Renal pelvis (tissue), 12 donors: ENCODE measurements at places on chromosomes 1 and 21.
A peak's percentile ranks its signal among the peaks of the same experiment; 100 is the strongest.

DNA sequence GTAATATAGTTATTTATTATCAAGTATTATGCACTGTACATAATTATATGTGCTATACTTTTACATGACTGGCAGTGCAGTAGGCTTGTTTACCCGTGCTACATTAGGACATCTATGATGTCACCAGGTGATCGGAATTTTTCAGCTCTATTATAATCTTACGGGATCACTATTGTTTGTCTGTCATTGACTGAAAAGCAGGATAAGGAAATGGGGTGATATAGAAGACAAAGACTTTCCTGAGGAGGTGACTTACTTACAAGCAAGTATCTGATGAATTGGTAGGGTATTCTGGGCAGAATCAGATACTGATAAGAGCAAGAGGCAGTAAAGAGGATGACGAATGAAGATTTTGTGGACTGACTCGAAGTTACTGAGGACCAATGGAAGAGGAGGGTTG lies 65.3 kb upstream of the CNN3 start:
- DNase-seq = no peak

- DNase-seq = peak; percentile 53
These were observed 154.3 kb upstream of the ZNF648 start for GRCh38 chr1:182215764-182216163.

DNA sequence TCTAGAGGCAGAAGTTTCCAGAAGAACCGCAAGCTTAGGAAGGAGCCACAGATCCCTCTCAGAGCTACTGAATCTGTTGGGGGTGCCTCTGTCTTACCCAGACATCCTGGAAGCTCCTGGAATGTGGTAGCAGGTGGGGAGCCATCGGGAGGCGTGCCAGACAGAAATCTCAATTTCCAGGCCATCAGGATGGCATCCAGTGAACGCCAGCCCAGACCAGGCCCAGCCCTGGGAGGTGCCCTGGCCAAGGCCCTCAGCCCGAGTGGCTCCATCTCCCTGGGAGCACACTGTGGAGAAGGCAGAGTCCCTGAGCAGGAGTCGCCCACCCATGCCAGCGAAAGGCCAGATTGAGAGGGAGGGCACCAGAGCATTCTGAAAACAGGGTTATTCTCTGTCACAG lies 2.5 kb downstream of the ABCA4 start:
- DNase-seq = no peak

- no peak for DNase-seq
These were observed 90.6 kb downstream of the GLUL start for GRCh38 chr1:182301026-182301436.

DNA sequence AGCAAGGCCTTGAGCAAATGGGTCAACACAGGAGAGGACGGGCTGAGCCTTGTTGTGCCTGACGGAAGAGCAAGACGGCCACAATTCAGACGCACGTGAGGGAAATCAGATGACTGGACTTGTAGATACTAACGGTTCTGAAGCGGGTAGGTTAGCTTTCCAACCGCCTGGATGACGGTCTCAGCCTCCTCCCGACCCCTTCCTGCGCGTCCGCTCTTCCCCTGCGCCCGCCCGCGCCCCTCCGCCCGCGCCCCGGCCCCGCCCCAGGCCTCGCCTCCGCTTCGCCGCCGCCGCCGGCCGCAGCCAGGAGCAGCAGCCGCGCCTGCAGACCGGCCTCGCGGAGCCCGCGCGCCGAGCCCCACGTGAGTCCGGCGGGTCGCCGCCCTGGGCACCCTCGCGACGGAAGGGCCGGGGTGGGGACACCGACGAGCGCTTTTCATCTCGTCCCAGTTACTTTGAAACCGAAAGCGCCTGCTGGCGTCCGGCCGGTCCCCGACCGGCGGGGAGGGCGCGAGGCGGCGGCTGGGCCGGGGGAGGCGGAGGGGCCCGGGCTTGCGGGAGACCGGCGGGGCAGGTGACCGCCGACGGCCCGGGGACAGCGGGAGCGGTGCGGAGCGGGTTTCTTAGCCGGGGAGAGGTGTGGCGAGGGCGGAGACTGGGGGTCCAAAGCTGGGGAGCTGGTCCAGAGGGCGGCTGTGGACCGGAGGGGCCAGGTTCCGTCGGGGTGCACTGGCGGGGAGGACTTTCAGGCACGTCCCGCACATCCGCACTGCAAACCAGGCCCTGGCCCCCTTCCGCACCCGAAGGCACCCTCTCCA lies at the start of gene TRAF5:
TRAF5 (plus strand) TSS at position 306 of the 818 bp plus-strand sequence. CDS start 26,407 bp downstream, outside the sequence.
- DNase-seq = peak; percentile 47

DNA sequence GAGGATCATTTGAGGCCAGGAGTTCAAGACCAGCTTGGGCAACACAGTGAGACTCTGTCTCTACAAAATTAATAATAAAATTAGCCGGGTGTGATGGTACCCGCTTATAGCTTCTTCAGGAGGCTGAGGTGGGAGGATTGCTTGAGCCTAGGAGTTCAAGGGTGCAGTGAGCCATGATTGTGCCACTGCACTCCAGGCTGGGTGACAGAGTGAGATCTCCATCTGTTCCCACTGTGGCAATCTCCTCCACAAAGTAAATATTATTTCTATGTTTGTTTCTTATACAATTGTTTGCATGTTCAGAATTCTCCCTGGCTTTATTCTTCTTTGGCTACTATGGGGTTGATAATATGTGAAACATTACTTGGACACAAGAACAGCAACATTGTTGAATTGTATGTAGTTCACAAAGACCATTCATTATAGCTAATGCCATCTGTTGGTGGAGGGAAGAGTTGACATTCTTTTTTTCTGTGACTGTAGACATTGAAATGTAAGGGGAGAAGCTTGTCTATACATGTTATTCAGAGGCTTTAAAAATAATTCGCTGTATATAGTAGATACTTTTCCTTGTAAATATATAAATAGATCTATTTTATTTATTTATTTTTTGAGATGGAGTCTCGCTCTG lies 47.8 kb upstream of the SRSF10 start:
- peak; percentile 53 for DNase-seq

DNA sequence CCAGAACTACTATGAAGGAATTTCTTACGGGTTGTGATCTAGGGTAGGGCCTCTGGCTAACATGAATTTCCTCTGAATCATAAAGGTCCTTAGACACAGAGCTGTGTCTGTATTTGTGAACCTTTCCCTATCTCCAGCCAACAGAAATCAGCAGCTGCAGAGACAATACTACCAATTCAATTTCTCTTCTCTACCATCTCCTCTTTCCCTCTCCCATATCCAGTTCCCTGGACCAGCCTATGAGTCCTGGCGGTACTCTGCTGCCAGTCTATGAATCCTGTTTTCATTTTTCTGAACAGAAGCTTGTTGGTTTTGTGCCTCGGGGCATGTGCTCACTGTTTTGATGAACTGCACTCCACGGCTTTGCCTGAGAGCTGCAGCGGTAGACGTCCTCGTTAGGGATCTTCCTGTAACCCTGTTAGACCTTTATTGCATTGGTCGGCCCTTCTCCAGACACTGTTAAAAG lies 458.0 kb upstream of the VAMP3 start:
- no peak for DNase-seq

DNA sequence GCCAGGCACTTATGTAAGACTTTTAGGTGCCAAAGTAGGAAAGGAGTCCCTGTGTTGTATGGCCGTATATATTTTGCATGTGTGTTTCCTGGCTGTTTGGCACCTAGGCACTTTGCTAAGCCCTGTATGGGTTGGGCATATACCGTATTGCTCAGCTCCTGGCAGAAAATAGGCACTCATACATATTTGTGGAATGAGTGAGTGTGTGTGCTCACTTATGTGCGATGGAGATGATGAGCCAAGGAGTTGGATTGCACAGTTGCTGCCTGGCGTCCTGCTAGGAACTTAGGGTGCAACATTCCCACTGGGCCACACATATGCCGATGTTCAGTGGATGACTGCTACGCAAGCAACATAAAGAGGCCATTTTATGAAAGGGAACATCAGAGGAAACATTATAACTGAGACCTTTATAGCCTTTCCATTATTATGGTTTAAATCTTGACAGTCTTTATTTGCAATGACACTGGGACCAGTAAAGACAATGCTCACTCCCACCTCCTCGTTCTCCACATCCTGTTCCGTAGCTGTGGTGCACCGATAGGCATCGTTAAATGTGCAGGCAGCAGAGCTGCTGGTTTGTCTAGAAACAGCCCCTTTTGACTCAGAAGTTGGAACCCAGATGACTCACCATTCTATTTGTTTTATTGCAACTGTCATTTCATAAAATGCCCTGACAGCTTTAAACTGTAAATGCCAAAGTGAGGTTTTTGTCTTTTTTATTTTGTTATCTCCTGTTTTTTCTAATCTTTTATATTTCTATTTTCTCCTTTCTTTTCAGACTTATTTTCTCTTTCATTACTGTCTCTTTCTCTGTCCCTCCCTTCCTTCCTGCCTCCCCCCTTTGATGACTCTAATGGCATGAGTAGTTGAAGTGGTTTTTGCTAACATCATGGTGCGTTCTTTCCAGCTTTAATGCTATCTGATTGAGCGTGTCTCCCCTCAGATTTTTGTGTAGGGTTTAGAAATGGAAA lies 36.1 kb downstream of the PEX14 start:
- no peak for DNase-seq

GRCh38 chr1:25757846-25758185 lies 42.2 kb upstream of the SELENON start:
- DNase-seq = no peak

DNA sequence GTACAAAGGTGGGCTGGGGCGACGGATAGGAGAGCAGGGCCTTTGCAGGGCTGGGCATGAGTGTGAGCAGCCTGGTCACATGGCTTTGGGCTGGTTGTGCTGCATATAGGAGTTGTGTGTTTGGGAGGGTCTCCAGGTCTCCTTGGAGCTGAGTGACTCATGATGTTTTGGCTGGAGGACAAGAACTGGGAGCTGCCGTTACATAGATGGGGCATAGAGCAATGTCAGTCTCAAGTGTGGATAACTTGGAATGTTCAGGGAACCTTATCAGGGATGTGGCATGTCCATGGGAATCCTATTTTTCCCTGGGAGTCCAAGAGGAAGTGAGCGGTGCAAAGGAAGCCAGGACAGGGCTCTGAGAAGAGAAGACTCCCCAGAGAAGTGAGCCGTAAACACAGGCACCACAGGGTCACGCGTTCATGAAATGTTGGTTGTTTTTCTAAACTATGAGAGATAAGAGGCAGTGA lies 136.4 kb upstream of the KCNE2 start:
- DNase-seq = no peak

GRCh38 chr1:109040989-109041620 lies 797 bp downstream of the WDR47 start:
- peak; percentile 21 for DNase-seq

- DNase-seq = no peak
These were observed 14.1 kb downstream of the TTC3 start for GRCh38 chr21:37087188-37087587.

DNA sequence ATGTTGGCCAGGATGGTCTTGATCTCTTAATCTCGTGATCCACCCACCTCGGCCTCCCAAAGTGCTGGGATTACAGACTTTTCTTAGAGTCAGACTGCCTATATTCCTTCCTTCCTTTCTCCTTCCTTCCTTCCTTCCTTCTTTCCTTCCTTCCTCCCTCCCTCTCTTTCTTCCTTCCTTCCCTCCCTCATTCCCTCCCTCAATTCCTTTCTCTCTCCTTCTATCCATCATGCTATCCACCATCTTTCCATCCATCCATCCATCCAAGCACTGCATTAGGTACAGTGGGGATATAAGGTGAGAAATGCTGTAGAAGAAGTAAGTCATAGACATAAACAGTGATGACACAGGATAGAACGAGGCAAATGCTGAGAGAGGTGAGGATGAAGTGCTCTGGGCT lies 13.2 kb downstream of the LAMC2 start:
- DNase-seq = no peak

- no peak for DNase-seq
These were observed 464.6 kb downstream of the PCP4 start for GRCh38 chr21:40331804-40332203.

GRCh38 chr1:61692155-61692800 lies 32.7 kb downstream of the TM2D1 start:
- DNase-seq = no peak

DNA sequence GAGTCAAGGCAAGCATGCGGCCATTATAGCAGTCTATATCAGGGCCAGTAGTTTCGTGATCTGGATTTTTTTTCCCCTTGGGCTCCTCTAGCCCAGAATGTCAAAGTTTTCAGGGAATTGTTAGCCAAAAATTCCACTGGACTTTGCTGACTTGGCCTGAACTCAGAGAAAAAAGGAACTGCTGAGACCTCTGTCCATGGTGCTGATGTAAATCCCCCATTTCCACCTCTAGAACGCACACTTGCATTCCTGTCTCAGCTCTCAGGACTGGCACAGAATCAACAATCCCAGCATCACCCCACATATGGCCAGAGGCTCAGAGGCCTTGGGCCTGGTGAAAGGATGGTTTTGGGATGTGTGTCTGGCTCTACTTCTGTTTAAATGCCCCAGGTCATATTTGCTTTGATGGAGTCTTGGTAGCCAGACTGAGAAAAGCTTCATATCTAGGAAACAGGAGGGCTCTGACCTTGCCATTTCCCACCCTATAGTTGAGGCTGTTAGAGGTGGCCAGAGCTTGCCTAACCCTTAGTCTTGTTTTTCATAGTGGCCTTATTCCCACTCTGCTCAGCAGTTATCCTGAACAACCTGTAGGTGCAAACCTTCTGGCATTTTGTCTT lies 16.9 kb upstream of the EFCAB14 start:
- DNase-seq = peak; percentile 64

GRCh38 chr1:156746728-156747631 lies 4.5 kb downstream of the HDGF start:
- DNase-seq = peak; percentile 93

GRCh38 chr1:212481438-212481767 lies 48.7 kb downstream of the NENF start:
- DNase-seq = no peak

GRCh38 chr1:168392958-168393549 lies 112.4 kb downstream of the TBX19 start:
- no peak for DNase-seq

GRCh38 chr1:11279630-11280029 lies 6.6 kb downstream of the UBIAD1 start:
- no peak for DNase-seq

- no peak for DNase-seq
These were observed 11.5 kb upstream of the KCNJ6 start for GRCh38 chr21:37927711-37928110.

DNA sequence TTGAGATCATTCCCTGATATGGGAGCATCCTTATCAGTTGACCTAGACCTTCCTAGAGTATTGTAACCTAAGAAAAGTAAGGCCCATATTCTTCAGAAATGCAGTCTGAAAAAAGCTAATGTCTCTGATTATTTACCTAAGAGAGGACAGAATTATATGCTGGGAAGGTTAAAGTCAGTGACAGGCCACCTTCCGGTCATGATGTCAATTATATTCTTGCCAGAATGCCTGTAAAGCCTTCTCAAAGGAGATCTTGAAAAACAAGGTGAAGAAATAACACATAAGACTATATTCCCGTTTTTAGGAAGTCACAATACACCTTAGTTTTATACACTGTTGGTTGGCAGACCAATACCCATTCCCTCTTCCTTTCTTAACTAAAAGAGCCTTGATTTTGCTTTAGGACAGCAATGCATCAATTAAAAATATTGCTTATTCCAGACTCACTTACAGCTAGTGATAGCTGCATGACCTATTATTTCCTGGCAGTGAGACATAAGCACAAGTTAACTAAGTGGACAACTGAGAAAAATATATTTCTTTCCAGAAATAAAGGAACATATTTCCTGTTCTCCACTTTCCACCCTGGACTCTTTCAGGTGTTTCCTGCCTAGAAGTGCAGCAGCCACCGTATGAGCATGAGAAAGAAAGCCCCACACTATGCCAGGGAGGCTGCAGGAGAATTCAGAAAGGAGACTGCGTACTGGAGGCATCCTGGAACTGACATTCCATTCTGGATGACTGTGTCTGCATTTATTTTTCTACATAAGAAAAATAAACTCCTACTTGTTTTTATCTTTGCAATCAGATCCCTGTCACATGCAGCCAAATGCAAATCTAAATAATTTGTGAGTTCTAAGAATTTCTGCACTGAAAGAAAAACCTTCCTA lies 332.9 kb upstream of the PTBP2 start:
- peak; percentile 24 for DNase-seq

GRCh38 chr1:118960567-118961136 lies 27.5 kb downstream of the TBX15 start:
- peak; percentile 43 for DNase-seq
